SK-MEL-5 (cell line): ENCODE measurements at places on chromosomes 5 and 9.

GRCh38 chr5:7548596-7548995 lies 152.7 kb downstream of the ADCY2 start:
- DNase-seq = no peak

GRCh38 chr5:68459093-68459809 lies 243.7 kb downstream of the PIK3R1 start:
- DNase-seq = no peak

- no peak for DNase-seq
Observed at GRCh38 chr9:132647806-132648205, 22.0 kb downstream of the DDX31 start.

DNA sequence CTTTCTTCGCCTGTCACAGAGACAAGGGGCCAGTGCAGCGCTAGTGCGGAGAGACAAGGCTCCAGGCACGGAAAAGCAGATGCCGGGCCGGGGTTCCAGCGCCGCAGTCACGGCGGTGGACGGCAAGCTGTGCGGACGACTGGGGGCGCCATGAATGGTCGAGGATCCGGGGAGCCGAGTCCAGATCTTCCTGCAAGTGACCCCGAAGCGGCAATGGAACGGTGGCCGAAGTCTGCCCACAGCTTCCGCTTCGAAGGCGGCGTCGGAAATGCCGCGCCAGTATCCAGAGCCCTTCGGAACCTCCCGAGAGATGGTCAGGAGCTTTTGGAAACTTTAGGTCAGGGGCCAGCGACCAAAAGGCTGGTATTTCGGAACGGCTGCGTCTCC lies 601 bp upstream of the FAF2 start:
- no peak for DNase-seq

DNA sequence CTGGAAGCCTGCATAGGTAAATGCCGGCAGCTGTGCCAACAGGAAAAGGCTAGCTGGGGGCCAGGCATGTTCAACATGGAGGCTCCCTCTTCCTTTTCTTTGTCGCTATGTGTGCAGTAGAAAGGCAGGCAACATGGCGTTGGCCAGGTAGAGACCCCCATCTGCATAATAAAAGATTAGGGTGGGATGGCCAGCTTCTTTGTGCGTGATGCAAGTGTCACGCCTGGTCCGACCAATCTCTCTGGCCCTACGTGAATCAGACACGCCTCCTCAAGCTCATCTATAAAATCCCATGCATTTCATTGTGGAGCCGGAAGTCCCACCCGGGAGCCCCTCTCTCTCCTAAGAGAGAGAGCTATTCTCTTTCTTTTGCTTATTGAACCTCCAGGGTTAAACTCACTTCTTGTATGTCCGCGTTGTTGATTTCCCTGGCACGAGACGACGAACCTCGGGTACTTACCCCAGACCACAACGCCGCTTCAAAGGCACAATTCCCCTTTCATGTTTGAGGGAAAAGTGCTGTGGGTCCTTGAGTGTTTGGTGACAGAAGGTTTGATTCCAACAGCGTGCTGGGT lies 25.0 kb upstream of the C5orf47 start:
- DNase-seq = no peak
